Vagina (tissue), 2 donors: ENCODE measurements at places on chromosomes 1 and 21. TPM values are rescaled to one million over a fixed set of nuclear protein-coding genes. Genes with fewer than 3 reads are reported as not detected.

DNA sequence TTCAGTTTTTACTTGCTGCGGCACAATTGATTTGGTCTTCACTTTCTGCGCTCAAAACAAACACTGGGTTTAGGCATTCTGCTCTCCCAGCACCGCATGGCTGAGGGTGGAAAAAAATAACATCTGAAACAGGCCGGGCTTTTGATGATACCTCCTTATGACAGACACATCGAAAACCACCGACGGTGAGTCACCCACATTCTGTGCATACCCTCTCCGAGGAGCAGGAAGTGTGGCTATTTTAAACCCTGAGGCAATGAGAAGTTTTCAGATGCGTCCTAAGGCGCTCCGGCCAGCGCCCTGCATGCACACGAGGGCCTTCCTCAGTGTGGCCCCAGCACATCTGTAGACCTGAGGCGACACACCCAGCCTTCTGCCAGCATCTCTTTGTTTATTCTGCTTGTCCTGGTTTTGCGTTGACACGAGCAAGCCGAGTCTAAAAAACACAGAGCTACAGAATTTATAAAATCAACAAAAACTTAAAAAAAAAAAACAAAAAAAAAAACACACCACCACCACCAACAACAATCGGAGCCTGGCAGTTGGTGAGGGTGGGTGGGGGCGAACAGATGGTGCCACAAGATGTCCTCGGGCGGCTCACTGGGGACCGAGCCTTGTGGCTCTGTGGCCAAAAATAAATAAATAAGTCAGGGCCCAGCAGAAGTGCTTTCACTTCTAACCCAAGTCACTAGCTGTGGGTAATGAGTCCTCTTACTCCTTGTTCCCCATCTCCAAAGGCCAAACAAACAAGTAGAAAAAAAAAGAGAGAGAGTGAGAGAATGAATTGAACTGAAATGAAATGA is 162.6 kb upstream of the IRF2BP2 start:
- peak overlapping the region; percentile 45 for H3K27ac ChIP-seq
- no peaks in the 10 kb centered on the region for H3K27me3 ChIP-seq
- no peak overlapping the region for H3K4me3 ChIP-seq
- no peak for DNase-seq
- H3K4me1 ChIP-seq = peaks cover 9% of the 10 kb centered on the region

GRCh38 chr1:32623775-32624174 is 26.6 kb downstream of the ZBTB8OS start:
- no peaks in the 10 kb centered on the region for H3K27me3 ChIP-seq
- no peaks in the 10 kb centered on the region for H3K36me3 ChIP-seq
- H3K27ac ChIP-seq = no peak overlapping the region

The TMEM63A gene
- total RNA-seq = 38.1 TPM

GRCh38 chr1:29839726-29840125 is 603.4 kb downstream of the PTPRU start:
- H3K27me3 ChIP-seq = no peaks in the 10 kb centered on the region
- no peaks in the 10 kb centered on the region for H3K36me3 ChIP-seq
- no peak overlapping the region for H3K27ac ChIP-seq
- H3K4me1 ChIP-seq = no peaks in the 10 kb centered on the region

DNA sequence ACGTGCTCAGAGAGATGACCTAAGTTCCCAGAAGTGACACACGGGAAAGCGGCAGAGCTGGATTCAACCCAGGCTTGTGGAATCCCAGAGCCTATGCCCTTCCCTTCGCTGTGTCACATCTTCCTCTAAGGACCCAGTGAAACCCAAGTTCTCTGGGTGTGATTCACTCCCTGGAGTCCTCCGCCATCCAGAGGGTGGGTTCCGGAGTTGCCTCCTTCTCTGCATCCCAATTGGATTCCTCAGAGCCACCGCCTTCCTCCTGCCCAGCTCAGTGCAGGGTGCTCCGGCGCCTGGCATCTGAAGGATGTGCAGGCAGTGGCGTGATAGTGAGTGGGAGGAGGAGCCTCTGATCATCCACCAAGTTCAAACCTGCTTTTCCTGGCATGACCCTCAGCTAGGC is 20.7 kb upstream of the RCC2 start:
- H3K27ac ChIP-seq = no peak overlapping the region
- no peaks in the 10 kb centered on the region for H3K27me3 ChIP-seq
- DNase-seq = no peak
- no peak overlapping the region for H3K4me3 ChIP-seq

GRCh38 chr1:6459850-6460265 is 6.1 kb downstream of the TNFRSF25 start:
- DNase-seq = no peak
- no peak overlapping the region for H3K27ac ChIP-seq
- peaks cover 13% of the 10 kb centered on the region for H3K36me3 ChIP-seq

DNA sequence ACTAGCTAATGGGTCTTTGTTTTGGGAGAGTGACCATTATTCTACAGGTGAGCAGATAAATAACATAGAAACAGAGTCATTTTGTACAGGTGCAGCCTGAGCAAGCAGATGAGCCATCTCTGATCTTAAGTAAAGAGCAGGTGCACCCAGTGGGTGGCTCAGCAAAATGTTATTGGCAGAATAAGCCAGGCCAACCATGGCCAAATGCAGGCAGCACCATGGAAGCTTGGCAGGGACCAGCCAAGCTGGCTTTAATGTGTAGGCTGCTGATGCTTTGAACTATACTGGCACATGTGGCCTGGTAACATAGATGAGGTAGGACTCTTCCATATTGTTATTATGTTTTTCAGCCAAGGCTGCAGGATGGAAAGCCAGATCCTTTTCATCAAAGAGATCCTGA is 553.3 kb upstream of the ZRANB2 start:
- H3K4me1 ChIP-seq = no peaks in the 10 kb centered on the region
- H3K4me3 ChIP-seq = no peak overlapping the region
- no peaks in the 10 kb centered on the region for H3K27me3 ChIP-seq
- DNase-seq = no peak
- H3K36me3 ChIP-seq = no peaks in the 10 kb centered on the region

DNA sequence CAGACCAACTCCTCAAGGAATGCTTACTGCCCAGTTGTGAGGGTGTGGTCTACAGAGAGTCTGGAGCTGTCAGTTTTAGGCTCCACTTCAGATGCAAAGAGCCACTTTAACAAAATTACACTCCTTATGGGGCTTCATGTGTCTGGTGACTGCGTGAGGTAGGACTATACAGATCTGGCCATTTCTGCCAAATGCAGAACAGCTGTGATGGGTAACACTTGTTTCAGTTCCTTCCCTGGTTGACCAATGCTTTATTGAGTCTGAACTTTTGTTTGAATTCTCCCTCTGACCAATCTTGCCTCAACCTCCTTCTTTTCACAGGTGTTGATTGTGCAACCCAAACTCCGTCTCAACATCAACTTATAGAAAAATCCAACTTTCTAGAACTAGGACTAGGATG is 181.2 kb downstream of the OMA1 start:
- H3K4me1 ChIP-seq = no peaks in the 10 kb centered on the region
- H3K4me3 ChIP-seq = no peak overlapping the region
- DNase-seq = no peak
- no peaks in the 10 kb centered on the region for H3K36me3 ChIP-seq
- H3K27me3 ChIP-seq = no peaks in the 10 kb centered on the region
- H3K27ac ChIP-seq = no peak overlapping the region

The PPFIA4 gene
- total RNA-seq = 11.5 TPM

DNA sequence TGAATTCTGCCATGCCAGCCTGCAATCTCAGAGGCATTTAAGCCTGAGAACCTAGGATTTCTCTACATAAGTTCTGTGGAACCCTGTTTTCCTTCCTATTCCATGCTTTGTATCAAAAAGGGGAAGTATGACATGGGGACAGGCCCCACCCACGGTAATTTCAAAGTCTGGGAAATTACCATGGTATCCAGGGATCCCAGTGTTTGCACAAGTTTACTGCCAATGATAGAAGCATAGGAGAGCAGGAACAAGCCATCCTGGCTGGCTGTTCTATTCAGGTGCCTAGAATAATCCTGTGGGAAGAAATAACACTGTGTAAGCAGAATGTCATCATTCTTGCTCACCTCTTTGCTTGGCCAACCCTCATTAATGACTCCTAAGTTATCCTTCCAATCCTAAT is 53.8 kb upstream of the ATP1B1 start:
- H3K36me3 ChIP-seq = no peaks in the 10 kb centered on the region
- DNase-seq = no peak
- H3K4me1 ChIP-seq = no peaks in the 10 kb centered on the region
- no peak overlapping the region for H3K27ac ChIP-seq
- H3K4me3 ChIP-seq = no peak overlapping the region
- H3K27me3 ChIP-seq = no peaks in the 10 kb centered on the region

The LINGO4 gene
- 0.98 TPM for total RNA-seq
